ENCODE measurements at places on chromosomes 13 and 19.

DNA sequence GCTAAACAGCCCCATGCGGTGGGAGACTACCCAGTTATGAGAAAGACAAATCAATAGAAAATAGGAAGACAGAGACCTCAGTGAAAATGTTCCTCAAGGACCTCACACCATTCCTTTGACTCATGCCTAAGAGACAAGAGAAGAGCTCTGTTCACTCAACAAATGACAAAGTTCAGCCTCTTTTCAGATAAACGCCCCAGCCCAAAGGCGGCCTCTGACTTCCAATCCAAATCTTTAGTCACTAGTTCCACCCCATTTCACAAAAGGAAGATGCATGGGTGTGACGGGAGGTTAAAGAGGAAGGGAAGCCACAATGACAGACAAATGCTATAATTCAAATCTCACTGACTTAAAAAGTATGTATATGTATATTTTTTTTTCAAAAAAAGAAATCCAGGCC is 8.1 kb downstream of the CARS2 start:
- no peak for DNase-seq

GRCh38 chr13:97371486-97372109 is 62.4 kb upstream of the RAP2A start:
- DNase-seq: no peak

DNA sequence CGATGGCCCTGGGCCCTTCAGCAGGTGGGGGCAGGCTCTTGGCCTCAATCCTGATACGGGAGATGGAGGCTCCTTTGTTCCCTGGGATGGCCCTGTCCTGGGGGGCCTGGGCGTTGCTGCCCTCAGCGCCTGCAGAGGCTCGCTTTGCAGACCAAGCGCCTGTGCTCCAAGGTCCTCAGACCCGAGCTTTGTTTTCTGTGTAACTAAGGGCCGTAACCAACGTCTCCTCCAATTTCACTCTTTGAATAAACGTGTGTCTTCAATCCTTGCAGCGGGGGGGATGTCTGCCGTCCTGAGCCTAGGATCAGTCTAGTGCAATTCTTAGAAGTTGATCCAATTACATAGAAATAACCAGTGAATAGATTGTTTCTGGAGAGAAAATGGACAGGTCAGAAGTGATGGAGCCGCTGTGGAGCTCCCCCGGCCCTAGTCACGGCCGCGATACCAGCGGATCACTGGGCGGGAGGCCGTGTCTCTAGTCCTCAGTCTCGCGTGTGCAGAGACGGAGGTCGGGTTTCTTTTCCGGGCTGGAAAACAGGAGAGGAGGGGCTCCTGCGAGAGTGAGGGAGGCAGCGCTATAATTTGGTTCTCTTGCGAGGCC is 5.3 kb downstream of the PTBP1 start:
- DNase-seq: no peak

GRCh38 chr13:99606324-99607066 is 105.2 kb downstream of the TM9SF2 start:
- peak; percentile 96 for DNase-seq

GRCh38 chr13:95185311-95185710 is 115.9 kb downstream of the ABCC4 start:
- DNase-seq: no peak

- no peak for DNase-seq
Measured at GRCh38 chr19:41192574-41193429, at the start of gene CYP2S1. Gene CYP2S1, plus strand, starts transcription at chr19:41193219. Its CDS starts 46 bp downstream, at chr19:41193265.

- no peak for DNase-seq
Measured at GRCh38 chr13:102679449-102680132, 15.3 kb downstream of the METTL21C start.

GRCh38 chr13:33745370-33746324 is 72.3 kb upstream of the RFC3 start:
- no peak for DNase-seq

DNA sequence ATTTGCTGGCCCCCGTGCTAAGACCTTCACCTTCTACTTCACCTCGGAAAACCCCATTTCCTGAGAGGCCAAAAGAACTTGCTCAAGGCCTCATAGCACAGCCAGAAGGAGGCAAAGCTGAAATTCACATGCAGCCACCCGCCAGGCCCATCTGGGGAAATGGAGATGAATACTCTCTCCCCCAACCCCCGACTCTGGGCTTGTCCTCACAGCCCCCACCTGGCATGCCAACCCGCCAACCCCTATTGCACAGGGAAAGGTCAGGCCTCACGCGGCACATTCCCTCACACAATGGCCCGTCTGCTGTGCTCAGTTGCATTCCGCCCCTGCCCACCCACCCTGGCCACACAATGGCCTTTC is 3.2 kb downstream of the PRX start:
- DNase-seq: no peak

- DNase-seq: no peak
Measured at GRCh38 chr19:13848340-13848677, 28.6 kb upstream of the NANOS3 start.

GRCh38 chr13:57629821-57630235 is 1.7 kb upstream of the PCDH17 start:
- peak; percentile 99 for DNase-seq

- no peak for DNase-seq
Measured at GRCh38 chr19:40089462-40089861, 1.3 kb downstream of the ZNF780A start.

DNA sequence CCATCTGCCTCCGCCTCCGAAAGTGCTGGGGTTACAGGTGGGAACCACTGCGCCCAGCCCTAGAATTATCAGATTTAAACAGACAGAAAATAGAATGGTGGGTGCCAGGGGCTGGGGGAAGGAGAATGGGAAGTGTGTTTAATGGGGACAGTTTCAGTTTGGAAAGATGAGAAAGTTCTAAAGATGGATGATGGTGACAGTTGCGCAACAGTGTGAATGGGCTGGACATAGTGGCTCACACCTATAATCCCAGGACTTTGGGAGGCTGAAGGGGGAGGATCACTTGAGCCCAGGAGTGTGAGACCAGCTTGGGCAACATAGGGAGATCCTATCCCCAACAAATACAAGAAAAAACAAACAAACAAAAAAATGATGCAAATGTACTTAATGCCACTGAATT is 15.9 kb downstream of the KANK2 start:
- no peak for DNase-seq

DNA sequence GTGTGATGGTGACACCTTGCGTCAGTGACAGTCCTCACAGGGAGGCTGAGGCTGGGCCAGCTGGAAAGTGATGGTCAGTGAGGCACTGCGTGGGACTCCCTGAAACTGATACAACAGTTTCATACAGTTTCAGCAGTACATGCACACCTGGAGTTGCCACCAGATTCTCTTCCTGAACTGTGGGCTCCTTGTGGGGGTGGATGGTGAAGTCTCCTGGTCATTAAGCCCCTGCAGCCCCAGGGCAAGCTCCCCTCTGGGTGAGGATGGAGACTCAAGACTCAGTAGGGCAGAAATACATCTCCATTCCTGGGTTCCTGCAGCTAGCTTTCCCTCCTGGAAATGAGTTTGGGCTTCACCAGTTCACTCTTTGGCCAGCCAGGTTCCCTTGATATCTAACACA is 392.7 kb downstream of the UQCRFS1 start:
- DNase-seq: no peak

GRCh38 chr13:69828527-69828926 is 279.1 kb upstream of the ATXN8OS start:
- DNase-seq: no peak

DNA sequence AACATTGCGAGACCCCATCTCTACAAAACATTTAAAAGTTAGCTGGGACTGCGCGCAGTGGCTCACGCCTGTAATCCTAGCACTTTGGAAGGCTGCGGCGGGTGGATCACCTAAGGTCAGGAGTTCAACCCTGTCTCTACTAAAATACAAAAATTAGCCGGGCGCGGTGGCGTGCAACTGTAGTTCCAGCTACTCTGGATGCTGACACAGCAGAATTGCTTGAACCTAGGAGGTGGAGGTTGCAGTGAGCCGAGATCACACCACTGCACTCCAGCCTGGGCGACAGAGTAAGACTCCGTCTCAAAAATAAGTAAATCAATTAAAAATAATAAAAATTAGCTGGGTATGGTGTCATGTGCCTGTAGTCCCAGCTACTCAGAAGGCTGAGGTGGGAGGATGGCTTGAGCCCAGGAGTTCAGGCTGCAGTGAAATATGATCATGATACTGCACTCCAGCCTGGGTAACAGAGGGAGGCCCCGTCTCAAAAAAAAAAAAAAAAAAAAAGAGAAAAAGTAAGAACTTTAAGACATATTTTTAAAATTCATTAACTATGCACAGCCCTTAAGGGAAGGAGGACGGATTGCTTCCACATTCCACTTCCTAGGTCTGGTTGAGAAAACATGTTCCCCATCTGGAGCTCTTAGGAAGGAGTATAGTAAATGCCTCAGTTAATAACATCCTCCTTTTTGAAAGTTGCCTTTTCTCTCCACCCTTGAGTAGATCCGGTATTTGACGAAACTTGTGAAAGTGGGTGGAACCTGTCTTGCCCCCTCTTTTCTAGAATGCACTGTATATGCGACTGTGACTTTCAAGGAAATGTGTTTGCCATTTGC is 26.1 kb downstream of the EXOC3L2 start:
- DNase-seq: no peak

DNA sequence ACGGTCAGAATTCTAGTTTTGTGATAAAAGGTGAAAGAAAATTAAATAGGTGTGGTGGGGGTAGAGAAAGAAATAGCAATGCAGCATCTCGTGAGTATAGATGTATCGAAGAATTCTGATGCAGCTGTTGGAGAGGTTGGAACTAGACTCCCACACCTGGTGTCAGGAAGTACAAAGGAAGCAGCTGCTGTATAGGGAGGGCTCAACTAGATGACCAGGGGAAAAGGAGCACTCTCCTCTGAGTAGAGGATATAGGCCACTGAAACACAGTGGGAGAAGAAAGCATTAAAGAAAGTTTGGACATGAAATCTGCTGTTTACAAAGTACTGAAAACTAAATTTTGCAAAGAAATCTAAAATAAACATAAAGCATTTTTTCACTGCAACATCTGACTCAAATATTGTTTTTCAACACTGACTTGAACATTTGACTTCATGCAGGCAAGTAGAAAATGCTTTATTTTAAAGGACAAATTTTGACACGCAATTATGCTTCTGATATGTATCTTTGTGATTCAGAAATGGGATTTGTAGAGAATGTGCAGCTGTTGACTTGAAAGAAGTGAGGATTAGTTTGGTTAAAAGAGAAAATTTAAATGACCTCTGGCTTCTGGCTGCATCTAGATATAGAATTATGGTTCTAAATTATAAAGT is 82.2 kb downstream of the MIPEP start:
- DNase-seq: no peak

- DNase-seq: no peak
Measured at GRCh38 chr19:57280962-57281400, 696 bp downstream of the ZNF460 start.

- no peak for DNase-seq
Measured at GRCh38 chr13:24323036-24323738, 13.8 kb downstream of the C1QTNF9 start.

DNA sequence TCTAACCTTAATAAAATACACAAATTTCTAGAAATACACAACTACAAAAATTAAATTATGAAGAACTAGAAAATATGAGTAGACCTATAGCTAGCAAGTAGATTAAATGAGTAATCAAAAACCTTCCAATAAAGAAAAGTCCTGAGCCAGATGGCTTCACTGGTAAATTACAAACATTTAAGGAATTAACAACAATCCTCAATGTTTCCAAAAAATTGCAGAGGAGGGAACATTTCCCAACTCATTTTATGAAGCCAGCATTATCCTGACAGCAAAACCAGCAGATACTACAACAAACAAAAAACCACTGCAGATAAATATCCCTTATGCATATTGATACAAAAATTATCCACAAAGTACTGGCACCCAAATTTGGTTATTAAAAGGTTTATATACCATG is 230.9 kb downstream of the COG6 start:
- no peak for DNase-seq

- DNase-seq: no peak
Measured at GRCh38 chr13:76968041-76968440, 19.7 kb downstream of the ACOD1 start.

DNA sequence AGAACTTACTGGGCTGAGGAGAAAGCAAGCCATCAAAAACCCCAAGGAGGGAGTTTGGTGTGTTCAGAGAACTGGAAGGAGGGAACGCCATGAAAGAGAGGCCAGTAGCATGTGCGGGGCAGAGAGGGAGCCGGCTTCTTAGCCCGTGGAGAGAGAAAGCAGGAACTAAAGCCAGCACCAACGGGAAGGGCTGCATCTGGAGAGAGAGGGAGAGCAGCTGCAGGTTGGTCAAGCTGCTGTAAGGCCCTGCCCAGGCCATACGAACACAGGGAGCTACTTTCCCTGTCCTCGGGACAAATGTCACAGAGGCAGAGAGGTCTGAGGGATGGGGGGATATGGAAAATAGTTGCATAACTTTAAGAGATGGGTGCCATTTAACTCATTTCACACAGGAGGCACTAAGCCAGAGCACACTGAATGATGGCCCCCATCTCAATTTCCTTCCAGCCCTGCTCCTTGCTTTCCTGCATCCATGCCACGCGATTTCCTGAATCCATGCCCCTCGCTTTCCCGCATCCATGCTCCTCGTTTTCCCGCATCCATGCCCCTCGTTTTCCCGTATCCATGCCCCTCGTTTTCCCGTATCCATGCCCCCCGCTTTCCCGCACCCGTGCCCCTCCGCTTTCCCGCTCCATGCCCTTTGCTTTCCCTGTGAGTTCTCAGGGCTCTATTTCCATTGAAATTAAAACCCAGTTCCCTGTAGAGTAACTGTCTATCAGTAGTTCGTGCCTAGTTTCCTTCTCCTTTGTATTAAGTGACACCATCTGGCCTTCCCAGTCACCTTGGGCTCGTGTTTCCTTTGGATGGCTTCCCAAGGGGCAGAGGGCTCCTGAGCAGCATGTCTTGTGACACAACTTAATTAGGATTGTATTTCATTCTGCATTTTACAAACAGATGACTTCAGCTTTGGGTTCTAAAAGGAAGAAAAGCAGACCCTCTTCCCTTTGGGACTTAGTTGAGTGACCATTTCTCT is 31.5 kb upstream of the TPT1 start:
- no peak for DNase-seq

- no peak for DNase-seq
Measured at GRCh38 chr13:80430561-80430960, 89.6 kb upstream of the SPRY2 start.

All from Ammon's horn (tissue), 1 donor.